ENCODE measurements at places on chromosomes 3 and 15.

GRCh38 chr3:28577941-28578500 lies 229.4 kb upstream of the AZI2 start:
- DNase-seq: no peak

GRCh38 chr15:52527911-52528563 lies 643 bp downstream of the MYO5A start:
- peak; percentile 16 for DNase-seq

DNA sequence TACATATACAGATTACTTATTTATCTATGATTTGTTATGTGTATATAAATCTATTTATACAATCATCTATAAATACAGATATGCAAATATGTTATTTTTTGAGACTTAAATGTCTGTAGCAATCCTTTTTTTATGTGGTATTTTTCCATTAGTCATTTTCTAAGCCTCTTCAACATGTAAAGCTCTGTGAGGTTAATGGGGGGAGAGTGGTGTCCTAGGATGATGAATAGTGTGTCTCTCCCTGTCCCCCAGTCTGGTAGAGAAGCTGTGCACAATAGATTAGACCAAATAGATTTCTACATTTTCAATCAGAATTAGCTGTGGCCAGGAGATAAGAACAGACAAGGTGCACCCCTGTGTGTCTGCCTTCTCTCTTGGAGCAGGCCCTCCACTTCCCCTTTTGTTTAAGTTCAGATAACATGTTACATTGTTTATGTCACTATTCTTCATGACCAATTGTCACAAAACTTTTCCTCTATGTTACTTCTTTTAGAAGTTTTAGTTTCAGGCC lies 453.9 kb downstream of the LPP start:
- DNase-seq: no peak

GRCh38 chr3:123286308-123287023 lies 84.7 kb downstream of the SEC22A start:
- DNase-seq: peak; percentile 54

GRCh38 chr3:16741103-16741758 lies 136.0 kb upstream of the DAZL start:
- DNase-seq: no peak

DNA sequence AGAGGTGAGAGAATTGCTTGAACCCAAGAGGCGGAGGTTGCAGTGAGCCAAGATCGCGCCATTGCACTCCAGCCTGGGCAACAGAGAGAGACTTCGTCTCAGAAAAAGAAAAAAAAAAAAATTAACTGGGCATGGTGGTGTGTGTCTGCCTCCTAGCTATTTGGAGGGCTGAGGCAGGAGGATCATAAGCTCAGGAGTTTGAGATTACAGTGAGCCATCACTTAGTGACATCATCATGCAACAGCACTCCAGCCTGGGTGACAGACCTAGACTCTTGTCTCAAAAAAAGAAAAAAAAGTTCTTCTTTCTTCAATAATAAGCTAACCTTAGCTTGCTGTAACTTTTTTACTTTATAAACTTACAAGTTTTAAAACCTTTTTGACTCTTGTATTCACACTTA lies 99.8 kb downstream of the SLMAP start:
- no peak for DNase-seq

All from renal pelvis (tissue), 12 donors.